Bone marrow (tissue), 2 donors: ENCODE measurements at places on chromosomes 16 and 17.

- DNase-seq = no peak
Observed at GRCh38 chr17:77457572-77458201, 316.9 kb downstream of the SEC14L1 start.

- no peak for DNase-seq
Observed at GRCh38 chr17:73342541-73343167, 30.9 kb upstream of the CDC42EP4 start.

DNA sequence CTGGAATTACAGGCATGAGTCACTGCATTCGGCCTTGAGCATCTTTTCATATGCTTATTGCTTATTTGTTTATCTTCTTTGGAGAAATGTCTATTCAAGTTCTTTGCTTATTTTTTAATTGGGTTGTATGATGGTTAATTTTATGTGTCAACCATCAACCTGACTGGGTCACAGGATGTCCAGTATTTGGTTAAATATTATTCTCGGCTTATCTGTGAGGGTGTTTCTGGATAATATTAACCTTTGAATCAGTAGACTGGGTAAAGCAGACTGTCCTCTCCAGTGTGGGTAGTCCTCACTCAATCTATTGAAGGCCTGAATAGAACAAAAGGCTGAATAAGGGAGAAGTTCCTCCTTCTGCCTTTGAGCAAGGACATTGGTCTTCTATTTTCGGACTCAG is 142.0 kb downstream of the SSH2 start:
- no peak for DNase-seq

DNA sequence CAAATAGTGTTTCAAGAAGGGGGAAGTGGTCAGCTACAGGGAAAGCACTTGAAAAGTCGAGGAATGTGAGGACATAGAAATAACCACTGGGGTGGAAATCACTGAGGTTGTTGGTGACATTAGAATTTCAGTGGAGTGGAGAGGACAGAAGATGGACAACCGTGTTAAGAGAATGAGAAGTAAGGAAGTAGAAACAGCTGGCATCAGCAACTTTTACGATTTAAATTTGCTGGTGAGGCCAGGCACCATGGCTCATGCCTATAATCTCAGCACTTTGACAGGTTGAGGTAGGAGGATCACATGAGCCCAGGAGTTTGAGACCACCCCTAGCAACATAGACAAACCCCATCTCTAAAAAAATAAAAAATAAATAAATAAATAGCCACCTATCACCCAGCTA is 83.2 kb upstream of the PSMD7 start:
- no peak for DNase-seq

GRCh38 chr17:68641276-68642117 is 40.3 kb upstream of the FAM20A start:
- DNase-seq = no peak

DNA sequence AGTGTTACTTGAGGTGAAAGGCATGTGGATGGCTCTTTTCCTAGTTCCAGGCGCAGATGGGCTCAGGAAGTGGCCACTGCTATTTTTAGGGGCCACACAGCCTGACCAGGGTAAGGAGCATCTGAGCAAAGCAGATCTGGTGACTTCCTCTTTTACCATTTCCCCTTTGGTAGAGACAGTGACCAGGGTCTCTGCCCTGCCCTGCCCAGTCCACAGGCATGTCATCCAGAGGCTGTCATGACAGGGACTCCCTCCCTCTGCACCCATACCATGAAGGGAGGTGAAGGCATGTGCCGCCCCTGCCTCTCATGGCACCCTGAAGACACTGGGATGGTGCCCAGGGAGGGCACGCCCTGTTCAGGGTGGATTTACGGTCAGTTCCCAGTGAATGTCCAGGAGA is 2.2 kb downstream of the PLA2G15 start:
- no peak for DNase-seq

- no peak for DNase-seq
Observed at GRCh38 chr16:81499576-81500380, 55.2 kb downstream of the CMIP start.

DNA sequence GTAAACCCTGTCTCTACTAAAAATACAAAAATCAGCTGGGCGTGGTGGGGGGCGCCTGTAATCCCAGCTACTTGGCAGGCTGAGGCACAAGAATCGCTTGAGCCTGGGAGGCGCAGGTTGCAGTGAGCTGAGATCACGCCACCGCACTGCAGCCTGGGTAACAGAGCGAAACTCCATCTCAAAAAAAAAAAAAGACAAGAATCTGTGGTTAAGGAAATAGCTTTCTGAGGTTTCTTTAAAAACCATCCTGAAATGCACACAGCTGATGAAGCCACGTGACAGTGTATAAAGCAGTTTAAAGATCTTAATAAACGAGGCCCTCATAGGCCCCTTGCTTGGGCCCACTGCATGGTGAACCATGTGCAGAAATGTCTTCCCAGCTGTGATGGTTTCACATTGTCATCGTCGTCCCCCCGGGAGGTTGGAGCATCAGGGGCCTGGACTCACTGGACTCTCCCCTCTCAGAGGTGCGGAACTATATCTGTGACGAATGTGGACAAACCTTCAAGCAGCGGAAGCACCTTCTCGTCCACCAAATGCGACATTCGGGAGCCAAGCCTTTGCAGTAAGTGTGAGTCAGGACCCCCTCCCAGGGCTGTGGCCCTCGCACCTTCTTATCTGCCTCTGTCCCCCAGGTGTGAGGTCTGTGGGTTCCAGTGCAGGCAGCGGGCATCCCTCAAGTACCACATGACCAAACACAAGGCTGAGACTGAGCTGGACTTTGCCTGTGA is 16.2 kb downstream of the ZNF276 start:
- DNase-seq = no peak

DNA sequence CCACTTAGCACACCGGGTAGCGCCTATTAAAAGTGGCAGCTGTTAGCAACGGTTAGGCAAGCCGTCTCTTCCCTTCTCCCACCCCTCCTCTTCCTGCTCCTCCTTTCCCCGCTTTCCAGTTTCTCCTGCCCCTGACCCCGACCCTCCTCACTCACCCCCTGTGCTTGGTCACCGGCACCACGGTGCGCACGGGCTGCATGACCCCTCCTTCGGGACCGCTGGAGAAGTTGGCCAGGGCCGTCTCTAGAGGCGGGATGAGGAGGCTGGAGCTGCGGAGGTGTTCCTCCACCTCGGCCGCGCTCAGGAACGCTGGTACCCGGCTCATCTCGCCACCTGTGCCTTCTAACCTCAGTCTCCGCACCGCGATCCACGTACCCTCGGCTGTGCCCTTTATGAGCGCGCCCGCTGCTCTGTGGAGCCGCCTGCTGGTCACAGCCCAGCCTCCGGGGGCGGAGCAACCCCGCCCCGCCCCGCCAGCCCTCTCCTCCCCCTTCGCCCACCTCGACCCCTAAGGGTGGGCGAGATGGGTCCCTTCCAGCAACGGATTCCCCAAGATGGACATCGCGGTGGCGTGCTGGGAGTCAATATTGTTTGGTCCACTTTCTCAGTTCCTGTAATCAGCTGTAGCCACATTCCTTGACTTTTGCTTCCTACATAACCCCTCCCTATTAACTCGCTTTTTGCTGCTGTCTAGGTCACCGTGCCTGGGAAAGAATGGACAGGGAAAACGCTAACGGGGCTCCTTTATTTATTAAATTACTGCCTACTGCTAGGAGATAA is at the start of gene CRYM:
CRYM (minus strand) TSS at position 364 of the 780 bp plus-strand sequence; CDS start at position 325, 39 bp downstream.
- no peak for DNase-seq

DNA sequence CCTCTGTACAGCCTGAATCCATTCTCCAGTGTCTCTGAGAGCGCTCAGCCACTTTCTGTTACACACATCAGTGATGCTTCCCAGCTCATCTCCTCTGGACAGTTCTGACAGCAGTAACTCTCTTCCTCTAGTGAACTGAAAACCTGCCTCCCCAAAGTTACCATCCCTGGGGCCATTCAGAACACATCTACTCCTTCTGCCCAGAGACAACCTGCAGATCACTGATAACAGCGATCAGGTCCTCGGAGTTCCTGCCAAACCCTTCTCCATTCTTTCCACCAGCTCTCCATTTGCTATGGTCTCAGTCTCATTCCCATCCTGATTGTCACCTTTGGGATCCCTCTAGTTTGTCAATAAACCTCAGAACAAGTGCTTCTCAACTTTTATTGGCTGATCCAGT is 7.3 kb downstream of the ZZEF1 start:
- DNase-seq = no peak
